Fibroblast of the aortic adventitia (primary cell): ENCODE measurements at places on chromosomes 6 and 20. TPM values are rescaled to one million over a fixed set of nuclear protein-coding genes. Genes with fewer than 3 reads are reported as not detected.

CST1 gene
- 0.63 TPM in 1 of 2 replicates, not detected in the other for total RNA-seq

COL11A2 gene
- 0.09 and 0.74 TPM in 2 replicates for total RNA-seq

MACROD2 gene
- 1.3 and 16.4 TPM in 2 replicates for total RNA-seq

ELOVL2 gene
- 0.16 and 0.18 TPM in 2 replicates for total RNA-seq

COL9A3 gene
- 0.36 and 0.98 TPM in 2 replicates for total RNA-seq

OR2H1 gene
- total RNA-seq, result not detected in 2 replicates

FUCA2 gene
- 72.5 and 74.4 TPM in 2 replicates for total RNA-seq

LAMA2 gene
- total RNA-seq, result 99.1 and 103 TPM in 2 replicates

MYO6 gene
- total RNA-seq, result 10.5 and 16.4 TPM in 2 replicates

GTSF1L gene
- not detected in 2 replicates for total RNA-seq

PSORS1C2 gene
- total RNA-seq, result not detected in 2 replicates

VSX1 gene
- not detected in 2 replicates for total RNA-seq

GABRR1 gene
- total RNA-seq, result not detected in 2 replicates

GSTA4 gene
- total RNA-seq, result 46.3 and 89.6 TPM in 2 replicates

AMD1 gene
- total RNA-seq, result 61.1 and 99.1 TPM in 2 replicates

PGC gene
- not detected in 2 replicates for total RNA-seq

HCK gene
- total RNA-seq, result not detected in 2 replicates
